Epithelial cell of alveolus of lung (primary cell): ENCODE measurements at places on chromosomes 4 and X. TPM values are rescaled to one million over a fixed set of nuclear protein-coding genes. Genes with fewer than 3 reads are reported as not detected.

The ZNF141 gene
- total RNA-seq, result 3.0 and 8.5 TPM in 2 replicates

The RTL3 gene
- total RNA-seq, result not detected in 2 replicates

The CNKSR2 gene
- total RNA-seq, result 0.56 and 1.0 TPM in 2 replicates

The SLITRK4 gene
- 5.3 and 6.5 TPM in 2 replicates for total RNA-seq

The MTMR8 gene
- total RNA-seq, result 0.08 and 0.13 TPM in 2 replicates

The MGARP gene
- 6.1 and 29.9 TPM in 2 replicates for total RNA-seq

The PLP1 gene
- 2.7 TPM in 1 of 2 replicates, not detected in the other for total RNA-seq

The HHIP gene
- 0.24 and 4.5 TPM in 2 replicates for total RNA-seq

The PPP2R2C gene
- 0.26 TPM in 1 of 2 replicates, not detected in the other for total RNA-seq

The NUP62CL gene
- 0.72 TPM in 1 of 2 replicates, not detected in the other for total RNA-seq

The ADGRL3 gene
- total RNA-seq, result 5.3 and 27.1 TPM in 2 replicates

The MUC7 gene
- total RNA-seq, result not detected in 2 replicates

The TRIM75 gene
- total RNA-seq, result not detected in 2 replicates

The BCLAF3 gene
- 1.3 and 1.7 TPM in 2 replicates for total RNA-seq

The ITIH6 gene
- total RNA-seq, result not detected in 2 replicates

The MAP3K15 gene
- total RNA-seq, result 0.13 and 0.56 TPM in 2 replicates

The MAOB gene
- total RNA-seq, result 0.08 and 0.39 TPM in 2 replicates

The PCDH18 gene
- 59.1 and 665 TPM in 2 replicates for total RNA-seq

The PLS3 gene
- total RNA-seq, result 64.3 and 129 TPM in 2 replicates

The TLR1 gene
- 0.39 TPM in 1 of 2 replicates, not detected in the other for total RNA-seq

The PITX2 gene
- 1.4 TPM in 1 of 2 replicates, not detected in the other for total RNA-seq

The ASIC5 gene
- not detected in 2 replicates for total RNA-seq

The FDCSP gene
- total RNA-seq, result 7.7 and 11.6 TPM in 2 replicates

The CPEB2 gene
- total RNA-seq, result 8.4 and 12.1 TPM in 2 replicates

The UGT2A1 gene
- total RNA-seq, result not detected in 2 replicates

The APBB2 gene
- 42.5 and 90.2 TPM in 2 replicates for total RNA-seq

The MAGEB17 gene
- 0.08 TPM in 1 of 2 replicates, not detected in the other for total RNA-seq

The NRK gene
- 3.7 and 16.9 TPM in 2 replicates for total RNA-seq

The CCDC149 gene
- 2.8 and 22.2 TPM in 2 replicates for total RNA-seq

The FREM3 gene
- total RNA-seq, result not detected in 2 replicates

The RBMXL3 gene
- total RNA-seq, result not detected in 2 replicates

The FAM53A gene
- total RNA-seq, result 1.6 and 2.7 TPM in 2 replicates

The RAB33A gene
- 4.8 TPM in 1 of 2 replicates, not detected in the other for total RNA-seq

The MAB21L2 gene
- total RNA-seq, result 0.26 TPM in 1 of 2 replicates, not detected in the other

The ZIC3 gene
- total RNA-seq, result not detected in 2 replicates

The STARD8 gene
- total RNA-seq, result 0.96 and 1.8 TPM in 2 replicates

The AADAT gene
- 7.5 TPM in 2 replicates for total RNA-seq

The TCP11X1 gene
- not detected in 2 replicates for total RNA-seq

The SLC25A43 gene
- total RNA-seq, result 13.8 and 22.4 TPM in 2 replicates

The FRAS1 gene
- total RNA-seq, result 0.48 and 4.9 TPM in 2 replicates

The MAPK10 gene
- total RNA-seq, result 1.4 and 25.2 TPM in 2 replicates

The EMD gene
- 66.7 and 79.0 TPM in 2 replicates for total RNA-seq

The TRIM2 gene
- total RNA-seq, result 27.1 and 30.1 TPM in 2 replicates

The RPS6KA6 gene
- total RNA-seq, result 0.64 and 2.6 TPM in 2 replicates

The TMSB15C gene
- 1.9 and 3.2 TPM in 2 replicates for total RNA-seq
